Stimulated activated CD4-positive, alpha-beta T cell treated with anti-CD3 and anti-CD28 coated beads, TNF-alpha, amount 100 ng/mL, for 1 hour (primary cell): ENCODE measurements at places on chromosomes 4 and X.

DNA sequence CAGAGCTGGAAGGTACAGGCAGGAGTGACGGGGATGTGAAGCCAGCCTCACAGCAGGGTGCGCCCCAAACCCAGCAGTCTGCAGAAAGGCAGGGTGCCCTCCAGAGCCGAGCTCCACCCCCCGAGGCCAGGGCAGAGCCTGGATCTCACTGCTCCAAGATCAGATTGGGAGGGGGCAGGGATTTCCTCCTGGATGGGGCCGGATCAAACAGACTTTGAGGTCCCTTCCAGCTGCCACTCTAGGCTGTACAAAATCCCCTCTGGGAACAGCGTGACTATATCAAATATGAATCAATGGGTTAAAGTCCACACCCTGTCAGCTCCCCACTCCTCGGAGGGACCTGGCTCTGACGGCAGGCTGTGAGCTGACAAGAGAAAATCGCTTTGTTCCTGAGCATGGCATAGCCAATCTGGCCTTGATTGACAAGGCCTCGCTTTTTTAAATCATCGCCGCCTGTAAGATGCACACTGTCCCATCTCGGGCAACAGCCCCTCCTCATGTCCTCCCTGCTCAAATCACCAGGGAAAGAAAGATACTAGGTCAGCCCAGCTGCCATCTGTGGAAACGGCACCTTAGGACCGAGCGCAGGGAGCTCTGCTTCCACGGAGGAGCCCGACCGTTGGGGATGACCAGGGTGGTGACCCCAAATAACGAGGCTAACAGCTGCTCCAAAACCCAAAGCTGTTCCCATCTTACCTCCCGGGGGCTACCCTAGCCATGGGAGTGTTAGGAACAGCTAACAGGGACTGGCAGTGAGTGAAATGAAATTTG, 39.9 kb downstream of the PSAPL1 start:
- DNase-seq = no peak

DNA sequence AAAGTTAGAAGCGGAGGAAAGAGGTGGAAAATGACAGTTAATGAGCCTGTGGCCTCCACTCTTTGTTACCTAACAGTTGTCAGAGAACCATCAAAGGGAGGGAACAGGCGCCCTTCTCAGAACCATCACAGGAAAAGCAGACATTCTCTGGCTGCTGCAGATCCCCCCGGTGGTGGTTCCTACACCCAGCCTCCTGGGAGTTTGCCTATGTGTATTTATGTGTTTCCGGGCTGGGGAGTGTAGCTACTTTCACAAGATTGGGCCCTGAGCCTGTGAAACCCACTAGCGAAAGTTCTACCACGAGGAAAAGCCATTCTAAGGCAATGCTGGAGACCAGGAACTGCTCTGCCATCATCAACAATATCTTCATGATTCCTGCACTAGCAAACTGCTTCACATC, 52.7 kb upstream of the BCOR start:
- no peak for DNase-seq

DNA sequence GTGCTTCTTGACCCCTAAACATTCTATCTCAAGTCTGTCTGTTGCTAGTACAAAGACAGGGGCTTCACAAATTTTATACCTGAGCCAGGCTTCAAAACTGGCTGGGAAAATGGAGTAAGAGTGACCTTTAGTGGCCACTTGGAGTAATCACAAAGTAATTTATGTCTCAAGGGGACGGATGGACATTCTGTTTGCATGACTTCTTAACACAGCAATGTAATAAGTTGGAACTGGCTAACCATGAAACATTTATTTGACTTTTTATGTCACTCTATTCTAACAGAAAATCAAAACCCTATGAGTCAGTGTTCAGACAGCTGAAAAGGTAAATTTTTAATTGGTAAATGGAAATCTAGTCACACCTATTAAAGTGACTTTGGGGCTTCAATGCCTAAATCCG, 600.6 kb downstream of the ANKRD50 start:
- no peak for DNase-seq

DNA sequence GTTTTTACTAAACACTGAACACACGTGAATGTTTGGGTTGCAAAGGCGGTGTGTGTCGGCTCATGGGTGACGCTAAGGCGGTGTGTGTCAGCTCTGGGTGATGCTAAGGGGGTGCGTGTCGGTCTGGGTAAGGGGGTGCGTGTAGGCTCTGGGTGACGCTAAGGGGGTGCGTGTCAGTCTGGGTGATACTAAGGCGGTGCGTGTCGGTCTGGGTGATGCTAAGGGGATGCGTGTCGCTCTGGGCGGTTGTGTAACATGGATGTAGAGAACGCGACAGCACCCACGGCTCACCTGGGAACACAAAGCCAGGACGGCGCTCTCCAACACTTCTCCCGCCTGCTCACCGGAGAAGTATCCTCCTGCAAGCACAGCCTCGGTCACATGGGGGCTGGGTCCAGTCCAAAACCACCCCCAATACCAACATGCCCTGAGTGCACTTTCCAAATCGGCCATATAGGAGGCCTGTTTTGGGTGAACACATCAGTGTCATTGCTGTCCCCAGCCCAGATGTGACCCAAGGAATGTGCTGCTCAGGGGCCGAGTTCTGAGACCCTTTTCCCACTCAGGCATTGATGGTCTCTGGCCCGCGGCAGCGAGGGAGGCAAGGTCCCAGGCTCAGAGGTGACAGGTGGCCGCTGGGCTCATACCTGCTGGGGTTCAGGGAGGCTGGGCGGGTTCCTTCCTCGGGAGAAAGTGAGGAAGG, 67.1 kb downstream of the ACOX3 start:
- no peak for DNase-seq

DNA sequence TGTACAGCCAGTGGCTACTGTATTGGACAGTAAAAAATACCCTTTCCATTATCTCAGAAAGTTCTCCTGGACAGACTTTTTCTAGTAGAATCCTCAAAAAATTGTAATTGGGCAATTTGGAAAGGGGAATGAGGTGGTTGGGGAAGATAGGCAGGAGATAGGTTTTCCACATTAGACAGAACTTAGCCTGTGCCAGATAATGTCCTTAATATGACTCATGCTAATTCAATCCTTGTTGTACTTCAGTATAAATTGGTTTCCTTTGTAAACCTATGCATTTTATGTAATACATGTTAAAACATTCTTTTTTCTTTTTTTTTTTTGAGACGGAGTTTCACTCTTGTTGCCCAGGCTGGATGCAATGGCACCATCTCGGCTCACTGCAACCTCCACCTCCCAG, 8.9 kb downstream of the EIF4E start:
- no peak for DNase-seq

DNA sequence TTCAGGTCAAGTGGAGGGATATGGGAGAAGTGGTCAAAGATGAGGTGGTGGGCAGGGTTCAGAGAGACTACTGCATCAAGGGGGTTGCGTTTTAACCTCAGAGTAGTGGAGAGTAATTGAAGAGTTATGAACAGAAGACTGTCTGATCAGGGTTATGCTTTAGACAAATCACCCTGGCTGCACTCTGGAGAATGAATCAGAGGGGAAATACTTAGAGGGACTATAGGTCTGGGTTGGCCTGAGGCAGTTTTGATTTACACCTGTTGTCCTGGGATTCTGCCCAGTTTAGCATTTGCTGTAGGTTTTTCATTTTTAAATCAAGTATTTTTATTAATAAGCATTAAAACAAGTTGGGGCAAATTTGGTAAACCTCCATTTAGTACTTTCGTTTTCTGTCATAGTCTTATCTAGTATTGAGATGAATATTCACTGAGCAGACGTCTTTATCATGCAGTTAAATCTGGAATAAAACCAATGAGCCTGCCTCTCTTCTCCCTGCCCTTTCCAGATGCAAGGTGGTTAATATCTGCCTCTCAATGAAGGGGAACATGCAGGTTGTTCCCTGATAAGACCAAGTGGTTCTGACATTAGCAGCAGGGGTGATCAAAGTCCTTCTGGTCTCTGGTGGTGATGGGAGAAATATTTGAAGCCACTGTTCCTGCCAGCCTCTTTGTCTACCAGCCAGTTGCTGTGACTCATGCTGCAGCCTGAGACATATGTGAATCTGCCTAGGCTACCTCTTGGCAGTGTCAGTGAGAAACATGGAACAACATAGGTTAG, 116.0 kb upstream of the RPS6KA3 start:
- no peak for DNase-seq

GRCh38 chrX:119036107-119037029, 36.4 kb upstream of the CT47C1 start:
- no peak for DNase-seq

GRCh38 chr4:113411496-113411938, 350.0 kb downstream of the CAMK2D start:
- DNase-seq = no peak

- no peak for DNase-seq
These were observed 4.6 kb upstream of the CHRNA9 start for GRCh38 chr4:40330536-40330935.

- no peak for DNase-seq
These were observed 45.8 kb downstream of the HDAC8 start for GRCh38 chrX:72526534-72527508.

GRCh38 chr4:1588306-1588705, 95.8 kb downstream of the FAM53A start:
- DNase-seq = no peak

GRCh38 chrX:73849073-73849472, 286.1 kb downstream of the CHIC1 start:
- DNase-seq = no peak

DNA sequence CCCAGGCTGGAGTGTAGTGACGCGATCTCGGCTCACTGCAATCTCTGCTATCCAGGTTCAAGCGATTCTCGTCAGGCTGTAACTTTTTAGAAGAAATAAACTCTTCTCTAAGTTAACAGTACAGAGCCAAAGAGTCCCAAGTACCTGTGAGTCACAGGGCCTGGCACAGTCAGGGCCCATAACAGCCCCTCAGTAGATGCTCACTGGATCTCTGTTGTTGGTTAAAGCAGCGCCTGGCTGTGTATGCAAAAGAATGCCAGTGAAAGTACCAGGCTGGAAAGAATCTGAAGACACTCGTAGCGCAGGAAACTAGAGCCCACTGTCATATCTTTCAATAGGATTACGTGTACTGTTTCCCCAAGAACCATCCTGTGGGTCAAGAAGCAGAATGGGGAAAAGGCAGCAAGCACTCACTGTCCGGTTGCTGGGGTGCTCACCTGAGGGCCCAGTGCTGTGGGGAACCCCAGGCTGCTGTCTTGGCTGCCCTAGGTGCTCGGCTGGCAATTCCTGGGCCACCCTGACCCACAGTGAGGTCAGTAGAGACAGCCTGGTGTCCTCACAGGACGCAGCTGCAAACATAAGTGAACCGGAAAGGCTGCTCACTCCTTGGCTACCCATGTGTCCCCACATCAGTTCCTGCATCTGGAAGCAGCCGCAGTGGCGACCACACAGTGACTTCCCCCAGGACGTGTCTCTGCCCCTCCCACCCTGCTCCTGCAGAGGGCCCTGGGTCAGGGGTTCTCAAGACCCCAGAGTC, 3.1 kb upstream of the SLBP start:
- DNase-seq = no peak

GRCh38 chrX:26286836-26287235, 70.9 kb downstream of the MAGEB5 start:
- DNase-seq = no peak

- no peak for DNase-seq
These were observed 131.2 kb downstream of the FRMPD4 start for GRCh38 chrX:12269484-12269883.

DNA sequence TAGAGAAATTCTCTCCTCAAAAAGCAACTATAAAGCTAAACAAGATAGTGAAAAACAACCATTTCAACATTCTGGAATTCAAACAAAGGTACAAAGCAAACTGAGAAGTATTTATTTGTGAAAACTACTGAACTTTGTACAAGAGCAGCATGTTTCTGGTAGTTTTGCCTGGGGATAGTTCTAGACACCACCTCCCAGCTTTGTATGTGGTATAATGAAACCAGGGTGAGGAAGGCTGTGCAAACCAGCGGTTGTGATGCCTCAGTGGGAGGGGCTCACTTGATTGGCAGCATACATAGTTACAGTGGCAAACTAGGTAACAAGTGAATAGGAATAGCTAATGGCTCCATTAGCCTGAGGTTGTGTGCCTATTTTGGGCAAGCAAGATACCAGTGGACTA, 18.6 kb upstream of the FRMD7 start:
- DNase-seq = no peak

GRCh38 chr4:57102050-57102624, 8.0 kb downstream of the IGFBP7 start:
- no peak for DNase-seq

GRCh38 chr4:140157341-140157740, 3.4 kb upstream of the MAML3 start:
- DNase-seq = no peak

GRCh38 chrX:40083120-40083978, 14.4 kb downstream of the BCOR start:
- no peak for DNase-seq

DNA sequence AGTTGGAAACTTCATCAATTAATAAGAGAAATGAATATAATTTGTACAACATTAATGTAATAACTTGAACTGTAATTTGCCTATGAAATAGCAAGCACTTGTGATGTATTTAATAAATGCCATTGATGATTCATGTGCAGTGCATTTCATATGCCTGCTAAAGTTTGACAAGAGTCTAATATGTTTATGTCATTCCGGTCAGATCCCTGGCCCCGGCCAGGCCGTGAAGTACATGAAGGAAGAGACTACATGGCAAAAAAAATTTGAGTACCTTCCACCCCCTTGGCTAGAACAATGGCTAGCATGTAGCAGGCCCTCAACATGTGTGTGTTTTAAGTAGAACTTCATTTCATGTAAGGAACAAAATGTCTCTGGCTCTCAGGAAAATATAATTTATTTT, 161.3 kb downstream of the ATP10D start:
- no peak for DNase-seq

DNA sequence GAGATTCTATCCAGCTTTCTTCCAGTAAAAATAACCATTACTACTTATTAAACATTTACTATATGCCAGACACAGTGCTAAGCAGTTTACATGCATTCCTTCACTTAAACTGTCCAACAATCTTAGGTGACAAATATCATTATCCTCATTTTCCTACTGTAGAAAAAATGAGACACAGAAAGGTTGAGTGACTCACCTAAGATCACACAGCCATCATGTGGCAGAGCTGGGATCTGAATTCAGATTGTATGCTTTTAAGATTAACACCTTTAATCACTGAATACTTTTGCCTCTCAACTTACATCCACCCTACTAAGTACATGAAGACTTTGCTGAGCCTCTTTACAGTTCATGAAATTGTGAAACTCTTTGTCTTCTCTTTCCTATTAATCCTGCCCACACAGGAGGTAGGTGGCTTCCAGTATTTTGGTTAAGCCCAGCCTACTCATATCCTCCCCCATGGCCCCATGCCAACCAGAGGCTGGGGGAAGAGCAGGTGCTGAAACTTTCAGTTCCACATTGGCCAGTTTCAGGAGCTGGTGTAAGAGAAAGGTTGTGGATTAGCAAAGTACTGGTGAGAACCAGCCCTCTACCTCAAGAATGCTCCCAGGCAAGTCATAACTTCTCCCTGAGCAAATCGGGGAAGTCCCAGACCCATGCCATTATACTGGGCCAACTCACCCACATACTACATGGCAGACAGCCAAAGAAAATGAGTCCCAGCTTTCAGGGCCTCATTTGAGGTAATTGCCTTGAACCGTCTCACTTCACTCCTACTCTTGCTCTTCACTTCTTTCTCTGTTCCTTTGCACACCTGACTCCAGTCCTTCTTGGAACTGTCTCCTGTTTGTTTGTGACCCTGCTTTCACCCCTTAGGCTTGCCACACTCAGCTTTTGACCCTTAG, 211.1 kb downstream of the GUCY2F start:
- no peak for DNase-seq

- no peak for DNase-seq
These were observed 70.3 kb downstream of the RAB28 start for GRCh38 chr4:13413729-13414437.

- no peak for DNase-seq
These were observed 611 bp downstream of the TEX11 start for GRCh38 chrX:70907900-70908299.
